Effector CD4-positive, alpha-beta T cell (primary cell): ENCODE measurements at places on chromosomes 2 and 18.

DNA sequence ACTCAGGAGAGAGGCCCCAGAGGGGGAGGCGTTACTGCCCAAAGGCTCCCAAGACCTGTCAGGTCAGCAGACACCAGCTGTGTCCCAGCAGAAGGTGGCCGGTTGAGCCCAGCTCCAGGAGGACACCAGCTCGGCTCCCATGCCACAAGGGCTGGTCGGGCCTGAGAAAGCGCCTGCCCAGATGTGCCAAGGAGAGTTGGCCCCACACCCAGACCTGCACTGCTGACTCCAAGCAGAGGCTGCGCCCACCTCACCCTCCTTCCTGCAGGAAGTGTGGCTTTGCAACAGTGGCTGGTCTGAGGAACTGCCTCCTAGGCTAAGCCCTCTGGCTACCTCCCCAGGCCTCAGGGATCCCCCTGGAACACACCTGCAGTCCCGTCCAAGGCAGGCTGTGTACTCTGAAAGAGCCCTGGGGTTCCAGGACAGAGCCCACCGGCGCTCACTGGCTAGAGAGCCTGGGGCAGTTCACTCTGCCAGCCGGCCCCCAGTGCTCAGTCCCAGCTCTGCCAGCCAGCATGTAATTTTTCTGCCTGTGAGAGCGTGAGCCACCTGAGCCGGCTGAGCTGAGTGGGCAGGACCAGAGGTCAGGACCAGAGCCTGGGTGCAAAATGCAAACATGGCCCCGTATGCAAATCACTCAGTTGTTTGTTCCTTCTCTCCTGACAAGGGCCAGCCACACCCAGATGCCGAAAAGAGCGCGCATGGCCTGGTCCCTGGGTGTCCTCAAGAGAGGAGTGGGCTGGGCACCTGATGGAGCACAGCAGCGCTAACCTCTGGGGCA lies 36.9 kb upstream of the PTMA start:
- no peak for DNase-seq

GRCh38 chr18:23331091-23331920 lies 121.8 kb upstream of the RIOK3 start:
- no peak for DNase-seq

DNA sequence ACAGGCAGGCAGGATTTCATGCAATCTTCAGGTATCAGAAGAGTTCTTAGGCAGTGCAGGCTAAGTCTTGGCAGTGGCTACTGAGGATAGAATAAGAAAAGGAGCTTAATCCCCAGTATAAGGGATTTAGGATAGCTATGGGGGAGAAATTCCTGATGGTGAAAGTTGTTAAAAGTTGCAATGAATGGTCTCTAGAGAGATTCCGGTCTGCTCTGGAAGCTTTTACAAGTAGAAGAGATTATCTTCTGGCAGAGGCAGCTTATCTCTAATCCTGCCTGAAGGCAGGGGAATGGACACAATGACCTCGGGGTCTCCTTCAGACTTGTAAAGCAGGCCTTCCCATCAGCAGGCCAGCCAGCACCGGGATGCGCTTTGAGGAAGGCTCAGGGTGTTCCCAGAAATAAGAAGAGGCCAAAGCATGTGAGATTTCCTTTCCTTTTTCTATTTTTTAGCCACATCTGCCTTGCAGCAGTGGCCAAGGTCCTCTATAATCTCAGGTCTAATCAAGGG lies 253.9 kb upstream of the KLHL29 start:
- no peak for DNase-seq

GRCh38 chr2:20611077-20611843 lies 39.6 kb downstream of the HS1BP3 start:
- DNase-seq = no peak
